ENCODE measurements at places on chromosomes 16 and 17. TPM values are rescaled to one million over a fixed set of nuclear protein-coding genes. Genes with fewer than 3 reads are reported as not detected.

The SRSF2 gene
- 184 TPM for total RNA-seq

- DNase-seq, result no peak
Measured at GRCh38 chr16:53537626-53538025, 34.6 kb upstream of the AKTIP start.

GRCh38 chr16:53219795-53220454, 165.1 kb downstream of the CHD9 start:
- no peak for DNase-seq

DNA sequence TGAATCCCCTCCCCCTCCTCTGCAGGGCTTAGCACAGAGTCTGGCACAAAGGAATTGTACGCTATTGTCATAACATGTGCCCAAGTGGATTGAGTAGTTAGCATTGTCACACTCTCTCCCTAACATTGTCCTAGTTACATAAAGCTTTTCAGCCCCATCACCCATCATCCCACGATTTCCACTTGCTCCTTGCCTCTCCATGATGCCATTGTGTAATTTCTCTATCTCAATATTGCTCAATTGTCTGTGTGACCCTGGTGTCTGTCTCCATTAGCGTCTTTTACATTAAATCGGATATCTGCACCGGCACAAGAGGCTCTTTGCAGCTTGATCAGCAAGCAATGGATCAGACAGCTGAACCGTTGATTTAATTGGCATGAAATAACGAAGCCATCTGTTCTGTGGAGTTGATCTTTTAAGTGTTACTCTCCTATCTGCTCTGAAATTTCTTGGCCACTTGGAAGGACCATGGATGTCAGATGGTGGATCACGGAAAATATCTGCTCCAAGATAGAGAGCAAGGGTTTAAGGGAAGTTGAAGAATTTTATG, 77.0 kb upstream of the HS3ST4 start:
- no peak for DNase-seq

- DNase-seq, result no peak
Measured at GRCh38 chr17:82937411-82938371, 97.9 kb upstream of the ZNF750 start.

GRCh38 chr16:4556580-4556979, 440 bp downstream of the C16orf96 start:
- DNase-seq, result no peak

DNA sequence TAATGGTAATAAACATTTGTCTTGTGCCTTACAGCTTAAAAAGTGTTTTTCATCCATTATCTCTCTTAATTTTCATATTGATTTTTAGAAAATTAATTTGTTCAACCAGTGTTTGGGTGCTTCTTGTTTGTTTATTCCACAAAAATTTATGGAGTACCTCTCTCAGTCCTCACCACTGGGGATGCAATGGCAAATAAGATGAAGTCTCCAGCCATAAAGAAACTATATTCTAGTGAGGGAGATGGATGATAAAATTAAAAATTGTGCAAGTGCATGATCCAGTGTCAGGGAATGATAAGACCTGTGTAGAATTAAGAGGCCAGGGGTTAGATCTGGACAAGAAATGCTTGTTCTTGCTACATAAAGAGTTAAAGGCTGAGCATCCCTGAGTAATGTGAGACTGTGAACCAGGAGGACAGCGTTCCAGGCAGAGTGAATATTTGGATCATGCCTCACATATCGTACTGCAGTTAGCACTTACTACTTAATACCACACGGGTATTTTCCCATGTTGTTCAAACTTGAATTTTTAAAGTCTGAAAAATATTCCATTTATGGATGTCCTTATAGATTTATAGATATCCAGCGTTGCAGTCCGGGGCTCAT, 535.7 kb upstream of the HSBP1 start:
- no peak for DNase-seq

- no peak for DNase-seq
Measured at GRCh38 chr16:1821861-1822611, 4.6 kb downstream of the HAGH start.
